ENCODE measurements at places on chromosomes 11 and 22.

DNA sequence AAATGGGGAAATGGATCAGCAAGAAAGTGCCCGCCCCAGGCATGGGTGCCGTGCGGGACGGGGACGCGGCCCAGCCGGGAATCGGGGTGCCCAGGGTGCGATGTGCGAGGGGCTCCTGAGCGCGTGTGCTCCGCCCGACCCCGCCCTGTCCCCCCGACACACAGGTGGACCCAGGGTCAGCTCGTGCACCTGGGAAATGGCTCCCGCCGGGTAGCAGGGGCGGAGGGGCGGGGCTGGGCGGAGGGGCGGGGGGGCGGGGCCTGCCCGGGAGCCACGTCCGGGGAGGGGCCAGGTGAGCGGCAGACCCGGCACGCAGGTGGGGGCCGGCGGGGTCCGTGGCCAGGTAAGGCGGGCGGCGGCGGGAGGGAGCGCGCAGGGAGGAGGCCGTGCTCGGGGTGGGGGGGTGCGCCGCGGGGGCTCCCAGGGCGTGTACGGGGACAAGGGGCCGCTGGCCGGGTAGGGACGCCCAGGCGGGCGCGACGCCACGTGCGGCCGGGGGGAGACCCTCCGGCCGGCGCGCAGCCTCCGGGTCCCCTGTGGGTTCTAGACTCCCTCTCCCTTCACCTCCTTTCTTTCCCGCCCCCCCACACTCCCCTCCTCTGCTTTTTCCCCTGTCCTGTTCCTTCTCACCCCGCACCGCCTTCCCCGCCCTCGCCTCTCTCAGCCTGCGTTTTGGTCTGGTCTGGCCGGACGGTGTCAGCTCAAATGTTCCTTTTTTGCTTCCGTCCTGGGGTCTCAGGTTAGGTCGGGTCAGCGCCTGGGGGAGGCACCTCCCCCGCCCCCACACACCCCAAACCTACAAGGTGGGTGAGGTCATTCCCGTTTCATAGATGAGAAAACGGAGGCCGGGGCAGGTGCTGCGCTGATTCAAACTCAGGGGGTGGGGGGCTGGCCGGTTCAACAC is at the start of gene ARHGAP8:
ARHGAP8 (plus strand) TSS at position 291 of the 904 bp plus-strand sequence. CDS start 33,953 bp downstream, outside the sequence.
- DNase-seq: no peak

- no peak for DNase-seq
Measured at GRCh38 chr22:43731988-43732387, 80.1 kb downstream of the EFCAB6 start.

GRCh38 chr11:125394296-125394695 is 101.8 kb downstream of the FEZ1 start:
- DNase-seq: no peak

DNA sequence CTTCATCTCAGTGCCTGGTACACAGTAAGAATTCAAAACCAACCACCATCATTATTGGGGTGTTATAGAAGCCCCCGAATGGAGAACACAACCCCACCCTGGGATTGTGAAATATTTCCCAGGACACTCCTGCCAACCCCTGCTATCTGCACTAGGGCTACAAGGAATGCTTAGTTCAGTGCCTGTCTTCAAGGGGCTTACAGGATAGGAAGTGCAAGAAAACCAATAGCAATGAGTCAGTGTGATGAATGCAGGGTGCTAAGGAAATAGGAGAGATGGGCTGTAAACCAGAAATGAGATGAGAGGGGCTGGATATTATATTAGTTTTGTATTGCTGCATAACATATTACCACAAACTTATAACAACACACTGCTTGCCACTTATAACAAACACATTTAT is 965 bp upstream of the ASCC2 start:
- no peak for DNase-seq

GRCh38 chr11:118462178-118462577 is 25.9 kb downstream of the KMT2A start:
- no peak for DNase-seq
